Posterior cingulate gyrus (tissue), 11 donors: ENCODE measurements at places on chromosomes 6 and 20.

DNA sequence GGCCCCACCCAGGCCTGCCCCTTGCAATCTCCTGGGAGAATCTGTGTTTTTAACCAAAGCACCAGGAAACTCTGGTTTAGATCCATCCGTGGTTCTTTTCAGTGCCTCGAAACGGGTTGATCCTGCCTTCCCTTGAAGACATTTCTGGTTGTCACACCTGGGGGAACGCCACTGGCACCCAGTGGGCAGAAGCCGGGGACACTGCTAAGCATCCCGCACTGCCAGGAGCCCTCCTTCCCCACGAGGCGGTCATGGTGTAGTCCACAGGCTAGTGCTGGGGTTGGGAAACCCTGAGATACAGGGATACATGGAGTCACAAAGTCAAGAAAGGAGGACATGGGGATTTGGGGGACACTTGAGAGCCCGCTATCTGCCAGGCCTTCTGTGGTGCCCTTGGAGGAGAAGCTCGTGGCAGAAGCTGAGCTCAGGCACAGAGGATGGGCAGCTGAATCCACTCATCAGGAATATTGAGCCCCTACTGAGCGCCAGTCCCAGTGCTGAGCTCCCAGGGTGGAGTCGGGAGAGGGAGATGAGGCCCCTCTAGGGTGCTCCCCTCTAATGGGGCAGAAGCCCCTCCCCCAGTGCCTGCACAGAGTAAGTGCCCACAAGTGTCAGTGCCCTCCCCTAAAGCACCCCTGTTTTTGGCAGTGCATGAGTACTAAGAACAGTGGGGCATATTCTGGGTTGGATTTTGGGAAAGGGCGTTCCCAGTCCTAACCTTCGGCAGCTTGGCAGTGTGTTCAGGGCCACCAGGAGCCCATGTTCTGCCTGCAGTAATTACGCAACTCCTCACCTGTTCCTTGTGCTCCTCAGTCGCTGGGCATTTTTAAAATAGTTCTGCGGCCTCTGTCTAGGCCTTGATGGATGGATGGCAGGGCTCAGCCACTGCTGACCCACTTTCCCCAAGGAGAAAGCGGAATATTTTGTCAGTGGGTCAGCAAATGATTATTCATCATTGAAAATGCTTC is 25.6 kb upstream of the PHACTR3 start:
- no peak for DNase-seq

GRCh38 chr6:132648356-132648755 is 10.6 kb downstream of the TAAR1 start:
- no peak for DNase-seq

DNA sequence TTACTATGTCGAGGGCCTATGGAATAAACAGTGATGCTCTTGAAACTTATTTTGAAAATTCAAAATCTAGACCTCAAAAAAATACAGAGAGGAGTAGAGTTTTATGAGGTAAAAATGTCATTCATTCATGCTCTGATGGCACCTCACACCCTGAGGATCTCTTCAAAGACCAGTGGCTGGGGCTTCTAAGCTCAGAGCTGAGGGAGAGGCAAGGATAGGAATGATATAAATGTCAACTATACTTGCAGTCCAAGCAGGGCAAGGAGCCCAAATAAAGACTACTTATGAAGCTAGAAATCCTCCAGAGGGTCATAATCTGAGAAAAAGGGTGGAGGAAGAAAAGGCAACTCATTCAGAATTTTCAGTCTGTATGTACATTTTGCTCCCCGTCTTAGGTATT is 136.7 kb upstream of the CARMIL1 start:
- DNase-seq, result no peak

- no peak for DNase-seq
These were observed 238.9 kb downstream of the ERMARD start for GRCh38 chr6:169990095-169991030.

GRCh38 chr6:143098054-143098671 is 37.5 kb downstream of the AIG1 start:
- no peak for DNase-seq

GRCh38 chr6:11025921-11026635 is 18.0 kb downstream of the ELOVL2 start:
- no peak for DNase-seq

GRCh38 chr6:100116411-100117194 is 122.6 kb upstream of the MCHR2 start:
- peak; percentile 41 for DNase-seq

GRCh38 chr20:46127396-46128010 is 9.4 kb downstream of the CD40 start:
- DNase-seq, result no peak

DNA sequence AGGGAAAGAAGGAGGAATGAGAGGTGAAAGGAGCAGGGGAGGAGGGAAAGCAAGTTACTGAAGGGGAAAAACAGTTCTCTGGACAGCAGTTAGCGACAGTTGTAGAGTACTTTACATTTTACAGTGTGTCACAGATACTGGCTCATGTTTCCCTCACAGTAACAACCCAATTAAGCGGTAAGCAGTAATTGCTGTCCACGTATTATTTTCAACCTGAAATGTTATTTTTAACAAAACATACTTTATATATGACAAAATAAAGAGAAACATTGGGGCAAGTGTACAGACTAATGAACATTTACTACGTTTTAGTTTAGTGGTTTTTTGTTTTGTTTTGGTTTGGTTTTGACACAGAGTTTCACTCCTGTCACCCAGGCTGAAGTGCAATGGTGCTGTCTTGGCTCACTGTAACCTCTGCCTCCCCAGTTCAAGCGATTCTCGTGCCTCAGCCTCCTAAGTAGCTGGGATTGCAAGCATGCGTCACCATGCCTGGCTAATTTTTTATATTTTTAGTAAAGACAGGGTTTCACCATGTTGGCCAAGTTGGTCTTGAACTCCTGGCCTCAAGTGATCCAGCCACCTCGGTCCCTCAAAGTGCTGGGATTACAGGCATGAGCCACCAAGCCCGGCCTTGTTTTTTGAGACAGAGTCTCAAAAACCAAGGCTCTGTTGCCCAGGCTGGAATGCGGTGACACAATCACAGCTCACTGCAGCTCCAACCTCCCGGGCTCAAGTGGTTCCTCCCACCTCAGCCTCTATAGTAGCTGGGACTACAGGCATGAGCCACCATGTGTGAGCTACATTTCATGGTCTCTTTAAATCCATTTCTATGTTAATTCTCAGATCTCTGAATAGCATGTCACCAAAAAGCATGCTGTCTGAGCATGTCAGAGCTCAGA is 22.6 kb upstream of the BTN3A2 start:
- DNase-seq, result no peak

- no peak for DNase-seq
These were observed 67.6 kb downstream of the B4GALT5 start for GRCh38 chr20:49646126-49646525.

DNA sequence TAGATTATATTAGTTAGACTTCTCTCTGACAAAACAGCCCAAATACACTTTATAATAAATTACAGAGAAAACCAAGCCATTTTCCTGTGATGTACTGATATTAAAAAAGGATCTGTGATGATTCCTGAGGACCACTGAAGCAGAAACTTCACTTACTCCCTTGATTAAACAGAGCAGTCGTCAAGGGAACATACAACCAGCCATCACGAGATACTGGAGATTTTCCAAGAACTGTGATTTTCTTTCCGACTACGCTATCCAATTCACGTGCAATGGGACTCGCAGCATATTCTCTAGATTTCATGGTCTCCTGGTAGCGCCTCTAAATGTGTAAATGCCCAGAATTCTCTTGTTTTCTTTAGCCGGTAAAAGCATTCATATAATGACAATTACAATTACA is 377.4 kb downstream of the PHF3 start:
- DNase-seq, result no peak

DNA sequence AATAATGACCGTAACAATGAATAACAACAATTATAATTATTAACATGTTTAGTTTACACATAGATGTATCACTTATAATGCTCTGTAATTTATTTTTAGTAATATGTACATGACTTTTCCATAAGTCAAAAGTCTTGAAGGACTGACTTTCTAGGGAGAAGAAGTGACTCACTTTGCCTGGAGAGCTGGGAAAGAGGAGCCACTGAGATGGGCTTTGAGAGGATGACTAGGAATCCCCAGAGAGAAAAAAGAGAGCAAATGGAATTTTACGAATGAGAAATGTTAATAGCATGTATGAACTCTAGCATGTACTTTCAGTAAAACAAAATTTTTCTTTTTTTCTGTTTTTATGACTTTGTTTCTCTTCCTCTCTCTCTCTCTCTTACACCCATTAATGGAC is 67.8 kb upstream of the RALY start:
- DNase-seq, result no peak

DNA sequence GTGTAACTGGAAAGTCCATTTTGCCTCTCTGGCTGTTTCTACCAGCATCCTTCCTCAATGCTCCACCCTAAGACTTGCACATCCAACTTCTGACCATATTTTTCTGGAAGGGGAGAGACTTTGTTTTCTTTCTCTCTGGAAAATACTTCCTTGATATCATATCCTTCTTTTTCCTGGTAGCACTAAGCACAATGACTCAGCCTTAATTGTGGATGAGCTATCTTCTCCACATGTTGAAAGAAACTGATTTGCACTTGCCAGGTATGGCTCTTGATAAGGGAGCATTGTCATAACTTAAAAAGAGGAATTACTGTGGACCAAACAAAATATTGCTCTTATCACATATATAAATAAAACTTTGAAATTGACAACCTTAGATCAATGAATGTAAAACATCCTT is 30.1 kb upstream of the IBTK start:
- no peak for DNase-seq

GRCh38 chr6:79269877-79270276 is 35.4 kb upstream of the HMGN3 start:
- no peak for DNase-seq

DNA sequence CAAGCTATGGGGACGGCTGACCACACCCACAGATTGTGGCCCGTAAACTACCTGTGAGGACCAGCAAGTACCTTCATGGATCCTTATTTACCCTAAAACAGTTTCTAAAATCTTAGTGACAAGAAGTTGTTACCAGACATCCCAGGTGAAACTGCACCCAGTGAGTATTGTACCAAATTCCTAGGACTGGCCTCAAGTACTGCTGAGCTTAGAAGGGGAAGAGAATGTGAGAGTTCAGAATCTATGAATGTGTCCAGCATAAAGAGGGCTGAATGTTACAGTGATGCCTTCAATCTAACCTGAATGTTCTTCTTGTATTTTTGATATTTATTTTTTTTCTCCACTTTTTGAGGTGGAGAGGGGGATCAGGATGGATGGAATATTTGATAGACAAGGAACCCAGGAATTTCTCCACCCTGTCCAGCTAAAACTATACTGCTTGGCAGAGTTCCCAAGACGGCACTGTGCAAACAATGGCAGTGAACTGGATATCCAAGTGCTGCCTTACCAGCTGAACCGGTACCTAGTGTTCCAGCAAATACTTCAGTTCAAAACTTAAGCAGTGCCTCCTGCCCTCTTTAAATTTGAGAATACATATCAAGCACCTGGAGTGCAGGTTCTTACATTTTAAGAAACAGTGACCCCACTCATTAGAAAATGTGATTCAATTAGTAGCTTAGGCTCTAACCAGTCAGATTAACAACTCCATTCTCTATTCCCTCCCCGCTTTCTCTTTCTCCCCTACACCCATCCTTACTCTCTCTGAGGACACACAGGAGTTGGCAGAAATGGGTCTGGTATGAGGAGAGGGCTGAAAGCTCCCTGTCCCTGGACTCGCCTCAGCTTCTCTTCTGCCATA is 427.3 kb upstream of the FLRT3 start:
- DNase-seq, result no peak

DNA sequence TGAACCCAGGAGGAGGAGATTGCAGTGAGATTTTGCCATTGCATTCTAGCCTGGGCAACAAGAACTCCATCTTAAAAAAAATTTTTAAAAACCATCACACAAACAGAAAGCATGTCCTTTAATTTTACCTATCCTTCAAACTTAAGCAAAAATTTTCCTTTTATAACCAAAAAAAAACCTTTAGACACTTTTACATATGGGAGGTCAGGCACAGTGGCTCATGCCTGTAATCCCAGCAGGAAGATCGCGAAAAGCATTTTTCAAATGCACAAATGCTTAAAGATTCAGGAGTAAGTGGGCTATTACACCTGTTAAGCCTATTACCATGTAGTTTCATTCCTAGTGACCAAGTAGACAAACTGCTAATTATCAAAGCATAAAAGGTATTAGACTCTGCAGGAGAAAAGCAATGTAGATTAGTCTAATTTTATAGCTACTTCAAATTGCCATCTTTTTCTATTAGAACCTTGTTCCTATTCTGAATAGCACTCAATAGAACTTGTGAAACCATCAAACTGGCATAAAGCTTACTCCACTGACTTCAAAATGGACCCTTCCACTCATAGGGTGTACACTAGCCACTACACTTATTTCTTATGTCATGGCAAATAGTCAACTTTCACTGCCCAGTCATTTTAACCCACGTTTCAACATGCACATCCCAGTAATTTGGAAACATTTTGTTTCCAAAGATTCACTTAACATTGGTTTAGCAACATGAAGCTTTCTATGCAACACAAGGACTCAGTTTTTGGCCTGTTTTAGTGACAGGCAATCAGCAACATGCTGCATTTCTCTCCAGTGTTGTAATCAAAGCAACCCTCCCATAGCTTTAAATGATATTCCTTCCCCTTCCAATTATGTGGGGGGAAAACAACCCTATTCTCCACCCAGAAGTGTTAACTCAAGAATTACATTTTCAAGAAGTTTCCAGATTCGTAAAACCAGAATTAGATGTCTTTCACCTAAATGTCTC is 4.0 kb downstream of the EEF1A1 start:
- DNase-seq, result no peak

GRCh38 chr6:109096208-109096607 is 901 bp downstream of the CEP57L1 start:
- DNase-seq, result no peak

- DNase-seq, result peak; percentile 86
These were observed 3.3 kb downstream of the ADGRB3 start for GRCh38 chr6:68638230-68638900.

GRCh38 chr20:3760655-3761348 is 6.8 kb downstream of the ADISSP start:
- no peak for DNase-seq

DNA sequence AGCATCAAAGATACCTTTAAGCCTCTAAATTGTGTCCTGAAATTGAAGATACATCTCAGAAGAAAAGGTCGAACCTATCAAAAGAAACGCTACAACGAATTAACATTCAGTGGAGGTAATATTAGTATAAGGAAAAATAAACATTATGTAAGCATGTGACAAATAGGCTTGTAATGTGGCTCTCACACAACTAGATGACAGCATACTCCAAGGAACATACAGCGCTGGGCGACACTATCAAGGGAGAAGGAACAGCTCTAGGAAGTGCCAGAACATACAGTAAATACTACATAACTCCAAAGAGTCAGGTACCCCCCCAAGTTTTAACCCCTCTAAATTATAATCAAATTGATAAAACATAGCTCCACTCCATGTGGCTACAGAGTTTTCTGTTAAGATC is 103.5 kb downstream of the LAMP5 start:
- DNase-seq, result no peak

DNA sequence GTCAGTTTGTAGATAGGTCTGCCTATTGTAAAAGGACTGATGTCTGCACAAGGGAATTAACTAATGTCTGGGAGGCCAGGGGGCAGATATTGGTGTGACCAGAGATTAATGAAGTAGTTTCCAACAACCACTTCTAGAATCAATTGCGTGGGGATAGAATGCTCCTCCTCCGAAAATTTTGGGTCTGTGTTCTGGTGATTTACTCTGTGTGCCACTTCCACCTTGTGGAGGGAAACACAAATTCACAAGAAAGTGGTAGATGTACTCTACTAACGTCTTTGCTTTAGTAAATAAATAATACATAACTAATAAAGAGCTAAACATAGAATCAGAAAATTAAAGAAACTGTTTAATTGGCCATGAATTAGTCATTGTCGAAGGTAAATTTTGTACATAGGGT is 25.5 kb downstream of the TMEM14A start:
- no peak for DNase-seq
